Stimulated activated CD4-positive, alpha-beta T cell treated with anti-CD3 and anti-CD28 coated beads, Interleukin-15, amount 100 ng/mL, for 1 hour (primary cell): ENCODE measurements at places on chromosomes 1 and 21.

GRCh38 chr1:86765073-86765472 is 60.7 kb downstream of the SH3GLB1 start:
- DNase-seq: no peak

DNA sequence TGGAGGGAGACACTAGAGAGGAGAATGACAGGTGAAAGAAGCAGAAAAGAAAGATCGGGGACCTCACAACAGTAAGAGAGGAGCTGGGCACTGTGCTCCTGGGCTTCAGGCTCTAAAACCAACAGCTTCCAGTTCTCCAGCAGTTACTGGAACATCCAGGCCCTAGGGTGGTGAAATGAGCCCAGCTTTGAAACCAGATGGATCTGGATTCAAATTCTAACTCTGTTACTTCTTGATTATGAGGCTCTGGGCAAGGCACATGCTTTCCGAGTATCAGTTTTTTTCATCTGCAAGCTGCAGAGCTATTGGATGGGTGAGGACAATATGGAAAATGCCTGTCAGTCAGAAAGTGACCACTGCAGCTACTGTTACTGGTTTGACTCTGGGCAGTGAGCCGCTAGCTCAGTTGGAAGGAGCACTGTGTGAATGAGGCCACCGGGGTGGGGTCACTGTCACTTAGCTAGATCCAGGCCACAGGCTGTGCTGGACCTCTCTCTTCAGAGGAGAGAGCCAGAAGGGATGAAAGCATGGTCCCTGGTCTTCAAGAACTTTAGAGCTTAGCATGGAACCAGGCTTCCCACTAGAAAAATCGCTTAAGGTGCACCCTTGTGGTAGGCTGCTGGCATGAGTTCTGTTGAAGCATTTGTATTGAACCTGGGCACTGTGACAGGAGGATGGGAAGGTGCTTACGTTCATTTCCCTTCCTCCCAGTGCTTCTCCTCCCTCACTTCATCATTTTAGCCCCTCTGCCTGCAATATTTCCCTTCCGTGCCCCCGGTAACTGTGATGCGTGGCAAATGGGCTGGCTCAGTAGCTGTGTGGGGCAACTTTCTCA is 12.2 kb downstream of the PLEKHO1 start:
- DNase-seq: no peak

- DNase-seq: no peak
Observed at GRCh38 chr1:171828794-171829193, 12.5 kb upstream of the DNM3 start.

DNA sequence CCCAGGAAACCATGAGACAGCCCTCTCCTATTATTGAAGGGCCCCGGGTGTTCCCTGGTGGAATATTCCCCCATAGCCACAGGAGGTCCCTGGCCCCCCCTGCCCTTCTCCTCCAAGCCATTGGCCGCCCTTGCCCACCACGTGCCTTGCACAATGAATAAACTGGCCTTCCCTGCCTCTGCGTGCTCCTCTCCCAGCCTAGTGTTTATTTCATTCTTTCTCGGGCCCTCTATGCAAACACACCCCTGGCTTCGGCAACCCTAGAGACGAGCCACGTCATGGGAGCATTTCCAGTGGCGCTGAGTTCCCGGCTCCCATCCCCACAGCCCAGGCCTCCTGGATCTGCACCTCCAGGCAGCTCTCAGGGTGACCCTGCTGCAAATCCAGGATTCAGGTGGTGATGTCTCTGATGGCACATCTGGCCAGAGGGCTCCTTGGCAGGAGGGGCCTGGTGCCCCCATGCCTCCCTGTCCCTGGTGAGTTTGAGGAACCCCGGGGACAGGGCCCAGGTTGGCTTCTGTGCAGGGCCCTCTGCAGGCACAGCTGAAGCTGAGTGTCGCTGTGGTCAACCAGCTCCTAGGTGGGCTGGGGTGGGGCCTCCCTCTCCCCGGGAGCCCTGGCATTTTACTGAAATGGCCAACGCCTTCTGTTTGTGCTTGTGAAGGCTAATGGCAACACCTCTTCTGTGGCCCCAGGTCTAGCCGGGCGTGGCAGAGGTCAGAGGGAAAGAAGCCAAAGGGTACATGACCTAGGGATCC is 6.2 kb downstream of the KRTAP10-12 start:
- DNase-seq: no peak

DNA sequence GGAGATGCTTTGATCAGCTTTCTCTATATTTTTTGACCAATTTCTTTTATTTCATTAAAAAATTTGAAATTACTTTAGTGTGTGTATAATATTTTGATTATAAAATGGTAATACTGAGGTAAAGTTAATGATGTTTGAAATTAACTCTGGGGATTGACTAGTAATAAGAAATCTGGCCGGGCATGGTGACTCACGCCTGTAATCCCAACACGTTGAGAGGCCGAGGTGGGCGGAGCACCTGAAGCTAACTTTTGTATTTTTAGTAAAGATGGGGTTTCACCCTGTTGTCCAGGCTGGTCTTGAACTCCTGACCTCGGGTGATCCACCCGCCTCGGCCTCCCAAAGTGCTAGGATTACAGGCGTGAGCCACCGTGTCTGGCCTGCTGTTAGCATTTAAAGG is 17.5 kb downstream of the SCP2 start:
- DNase-seq: no peak

- DNase-seq: no peak
Observed at GRCh38 chr1:95287825-95288224, 53.8 kb downstream of the RWDD3 start.

DNA sequence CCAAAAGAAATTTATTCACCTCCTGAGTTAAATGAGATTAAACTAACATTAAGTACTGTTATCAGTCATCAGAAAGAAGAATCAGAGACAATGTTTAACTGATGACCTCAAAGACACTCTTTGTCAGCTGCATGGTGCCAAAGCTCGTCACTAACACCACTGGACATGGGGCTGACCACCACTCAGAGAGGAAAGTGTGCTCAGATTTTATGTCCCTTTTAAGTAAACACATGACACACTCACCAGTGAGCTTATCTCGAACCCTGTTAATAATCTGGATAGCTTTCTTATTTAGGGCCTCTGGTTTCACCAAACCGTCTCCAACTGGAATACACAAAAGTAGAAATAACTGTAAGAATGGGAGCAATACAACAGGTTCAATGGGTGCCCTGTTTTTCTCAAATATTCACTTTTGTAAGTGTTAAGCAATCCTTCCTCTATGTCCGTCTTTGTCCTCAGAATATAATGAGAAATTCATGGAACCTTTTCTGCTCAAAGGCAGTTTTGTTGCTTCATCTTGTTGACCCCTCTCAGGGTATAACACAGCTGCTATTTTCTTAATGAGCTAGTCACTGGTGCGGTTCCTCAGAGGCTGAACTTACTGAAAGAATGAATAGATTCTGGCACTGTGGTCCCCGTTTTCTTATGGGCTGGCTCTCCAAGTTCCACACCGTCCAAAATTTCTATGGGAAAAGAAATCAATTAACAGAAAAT is 9.5 kb upstream of the EXOSC10 start:
- no peak for DNase-seq

GRCh38 chr1:164748253-164748899 is 189.4 kb downstream of the PBX1 start:
- no peak for DNase-seq

DNA sequence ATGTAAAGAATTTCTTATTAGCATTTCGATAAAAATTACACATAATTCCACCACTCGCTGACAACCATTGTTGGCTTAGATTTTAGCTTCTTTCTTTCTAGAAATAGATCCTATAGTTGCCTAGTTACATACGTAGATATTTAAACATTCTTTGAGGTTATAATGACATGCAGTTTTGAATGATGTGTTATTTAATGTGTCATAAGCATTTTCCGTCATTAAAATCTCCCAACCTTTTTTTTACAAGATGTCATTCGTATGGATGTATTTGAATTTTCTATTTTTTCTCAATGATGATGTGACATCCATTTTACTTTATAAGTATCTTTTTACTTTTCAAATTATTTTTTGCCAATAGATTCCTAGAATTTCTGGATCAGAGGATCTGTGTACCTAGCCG is 44.7 kb downstream of the SLC37A1 start:
- no peak for DNase-seq

- DNase-seq: no peak
Observed at GRCh38 chr1:54011316-54012007, 6.5 kb downstream of the LDLRAD1 start.

GRCh38 chr1:174051956-174052355 is 29.8 kb upstream of the RC3H1 start:
- no peak for DNase-seq

DNA sequence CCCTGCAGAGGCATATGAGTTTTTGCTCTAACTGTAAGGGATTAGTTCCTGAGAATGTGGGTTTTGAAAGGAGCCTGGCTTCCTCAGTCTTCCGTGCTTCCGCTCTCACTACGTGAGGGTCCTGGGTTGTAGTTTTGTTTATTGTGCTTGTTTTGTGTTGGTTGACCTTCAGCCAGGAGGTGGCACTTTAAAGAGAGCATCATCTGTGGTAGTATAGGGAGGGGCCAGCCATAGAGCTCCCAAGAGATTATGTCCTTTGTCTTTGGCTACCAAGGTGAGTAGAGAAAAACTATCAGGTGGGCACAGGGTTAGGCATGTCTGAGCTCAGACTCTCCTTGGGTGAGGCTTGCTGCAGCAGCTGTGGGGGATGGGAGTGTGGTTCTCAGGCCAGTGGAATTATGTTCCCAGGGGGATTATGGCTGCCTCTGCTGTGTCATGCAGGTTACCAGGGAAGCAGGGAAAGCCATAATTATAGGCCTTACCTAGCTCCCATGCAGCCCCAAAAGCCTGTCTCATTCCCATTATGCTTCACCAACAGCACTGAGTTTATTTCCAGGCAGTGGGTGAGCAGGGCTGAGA is 23.5 kb downstream of the CYP4B1 start:
- no peak for DNase-seq

DNA sequence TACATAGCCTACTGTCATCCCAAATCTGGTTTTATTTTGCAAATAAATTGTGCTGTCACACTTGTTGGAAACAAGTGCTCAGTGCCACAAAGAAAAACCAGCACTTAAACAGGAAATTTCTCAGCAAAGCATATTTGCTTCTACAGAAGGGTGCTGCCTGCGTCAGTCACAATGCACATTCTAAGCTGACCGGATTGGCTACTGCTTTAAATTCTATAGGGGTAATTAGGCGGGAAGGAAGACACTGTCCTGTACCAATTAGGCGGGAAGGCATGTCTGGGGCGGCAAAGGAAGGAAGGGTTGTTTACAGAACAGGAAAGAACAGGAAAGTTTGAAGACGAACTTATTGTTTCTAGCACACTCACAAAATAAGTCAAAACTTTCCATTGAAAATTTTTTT is 2.8 kb downstream of the IFI16 start:
- peak; percentile 6 for DNase-seq
